ENCODE measurements at places on chromosomes 4 and X.

GRCh38 chr4:55435141-55435841 lies 39.5 kb downstream of the TMEM165 start:
- DNase-seq: no peak

DNA sequence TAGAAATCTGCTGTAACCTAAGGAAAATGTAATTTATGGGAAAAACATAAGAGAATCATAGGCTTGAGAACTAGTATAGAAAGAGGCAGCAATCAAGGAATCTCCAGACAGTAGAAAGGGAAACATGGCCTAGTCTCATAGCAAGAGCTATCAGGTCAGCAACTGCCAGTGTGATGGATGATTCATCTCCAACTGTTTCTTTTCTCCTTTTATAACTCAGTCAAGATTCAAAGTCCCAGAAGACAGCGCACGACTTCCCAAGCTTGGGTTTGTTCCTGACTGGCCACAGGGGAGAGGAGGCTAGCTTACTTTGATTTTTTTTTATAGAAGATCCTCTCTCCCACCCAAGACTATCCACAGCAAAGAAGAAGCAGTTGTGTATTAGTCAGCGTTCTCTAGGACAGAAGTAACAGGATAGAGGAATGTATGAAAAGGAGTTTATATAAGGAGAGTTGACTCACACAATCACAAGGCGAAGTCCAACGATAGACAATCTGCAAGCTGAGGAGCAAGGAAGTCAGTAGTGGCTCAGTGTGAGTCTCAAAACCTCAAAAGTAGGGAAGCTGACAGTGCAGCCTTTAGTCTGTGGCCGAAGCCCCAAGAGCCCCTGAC lies 181.5 kb downstream of the GC start:
- no peak for DNase-seq

DNA sequence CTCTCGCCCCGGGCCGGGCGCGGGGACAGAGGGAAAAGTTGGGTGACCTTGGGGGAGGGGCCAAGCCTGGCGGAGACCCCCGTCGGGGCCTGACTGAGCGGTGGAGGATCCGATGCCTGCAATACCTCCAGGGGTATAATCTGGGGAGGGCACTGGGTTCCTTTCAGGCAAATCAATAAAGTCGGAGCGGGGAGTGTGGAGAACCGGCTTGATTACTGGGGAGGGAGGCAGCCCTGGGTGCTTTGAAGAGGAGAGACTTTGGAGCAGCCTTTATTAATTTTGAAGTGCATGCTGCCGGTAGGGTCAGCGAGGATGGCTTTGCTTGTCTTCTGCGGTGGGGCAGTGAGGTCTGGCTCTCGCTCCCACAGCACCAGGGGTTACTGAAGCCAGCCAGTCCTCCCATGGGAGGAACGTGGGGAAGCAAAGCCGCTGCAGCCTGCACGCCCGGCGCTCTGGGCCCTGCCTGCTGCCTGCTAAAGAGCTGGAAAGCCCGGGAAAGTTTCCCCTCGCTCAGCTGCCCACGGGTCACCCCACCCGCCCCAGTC lies 403 bp upstream of the LGI2 start:
- DNase-seq: peak; percentile 27

DNA sequence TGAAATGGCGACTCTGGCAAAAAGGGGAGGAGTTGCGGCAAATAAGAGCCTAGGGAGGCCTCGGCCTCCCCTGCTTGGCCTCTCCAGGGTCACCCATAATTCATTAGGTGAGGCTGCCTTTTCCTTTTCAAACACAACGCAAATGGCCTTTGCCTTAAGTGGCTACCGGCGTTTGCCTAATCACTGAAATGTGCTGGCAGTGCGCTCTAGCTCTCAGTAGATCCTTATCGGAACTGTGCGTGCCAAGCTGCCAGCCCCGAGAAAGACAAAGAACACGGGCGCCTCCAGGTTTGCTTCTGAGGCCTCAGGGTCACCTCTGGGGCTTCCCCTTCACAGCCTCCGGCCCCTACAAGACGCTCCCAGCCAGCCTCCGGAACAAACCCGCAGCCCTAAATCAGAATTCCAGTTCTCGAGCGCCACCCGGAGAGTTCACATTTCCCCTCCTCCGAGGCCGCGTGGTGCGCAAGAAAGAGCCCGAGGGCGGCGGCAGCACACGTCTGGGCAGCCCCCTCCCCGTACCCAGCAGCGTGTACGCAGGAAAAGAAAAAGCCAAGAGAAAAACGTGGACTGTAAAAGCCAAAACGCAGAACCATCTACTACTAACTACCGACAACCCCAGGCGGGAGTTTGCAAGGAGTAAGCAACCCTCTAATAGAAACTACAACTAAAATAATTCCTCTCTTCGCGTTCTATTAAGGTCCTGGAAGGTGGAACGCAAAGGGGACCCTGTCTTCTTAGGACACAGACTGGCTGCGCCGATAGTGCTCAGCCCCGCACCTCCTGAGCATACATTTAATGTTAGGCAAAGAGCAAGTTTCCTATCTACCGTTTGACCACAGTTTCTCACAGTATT lies 76.5 kb upstream of the BCOR start:
- peak; percentile 79 for DNase-seq

DNA sequence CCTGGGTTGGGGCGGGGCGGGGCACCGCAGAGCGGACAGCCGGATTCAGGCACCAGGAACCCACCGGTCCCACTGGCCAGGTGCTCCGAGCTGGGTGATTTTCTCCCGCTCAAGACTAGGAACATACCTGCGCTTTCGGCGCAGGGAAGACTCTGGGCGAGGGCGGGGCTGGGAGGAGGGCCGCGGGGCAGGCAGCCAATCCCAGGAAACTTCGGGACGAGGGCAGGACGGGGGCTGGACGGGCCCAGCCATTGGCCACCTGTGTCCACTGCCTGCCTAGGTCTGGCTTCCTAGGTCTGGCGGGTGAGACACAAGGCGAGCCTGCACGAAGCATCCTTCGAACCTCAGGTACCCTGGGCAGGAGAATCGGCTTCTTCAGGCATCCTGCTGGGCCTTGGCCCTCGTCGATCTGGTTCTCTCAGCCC lies 274 bp upstream of the ERVMER34-1 start:
- DNase-seq: peak; percentile 53
